NCI-H524 treated with DMSO at 0.1 percent for 48 hours (cell line): ENCODE measurements at places on chromosomes 5 and 9.
A peak's percentile ranks its signal among the peaks of the same experiment; 100 is the strongest.

GRCh38 chr5:98204798-98205197, 568.7 kb upstream of the RGMB start:
- DNase-seq: no peak

GRCh38 chr5:139636975-139637408, 11.2 kb upstream of the CXXC5 start:
- no peak for DNase-seq

DNA sequence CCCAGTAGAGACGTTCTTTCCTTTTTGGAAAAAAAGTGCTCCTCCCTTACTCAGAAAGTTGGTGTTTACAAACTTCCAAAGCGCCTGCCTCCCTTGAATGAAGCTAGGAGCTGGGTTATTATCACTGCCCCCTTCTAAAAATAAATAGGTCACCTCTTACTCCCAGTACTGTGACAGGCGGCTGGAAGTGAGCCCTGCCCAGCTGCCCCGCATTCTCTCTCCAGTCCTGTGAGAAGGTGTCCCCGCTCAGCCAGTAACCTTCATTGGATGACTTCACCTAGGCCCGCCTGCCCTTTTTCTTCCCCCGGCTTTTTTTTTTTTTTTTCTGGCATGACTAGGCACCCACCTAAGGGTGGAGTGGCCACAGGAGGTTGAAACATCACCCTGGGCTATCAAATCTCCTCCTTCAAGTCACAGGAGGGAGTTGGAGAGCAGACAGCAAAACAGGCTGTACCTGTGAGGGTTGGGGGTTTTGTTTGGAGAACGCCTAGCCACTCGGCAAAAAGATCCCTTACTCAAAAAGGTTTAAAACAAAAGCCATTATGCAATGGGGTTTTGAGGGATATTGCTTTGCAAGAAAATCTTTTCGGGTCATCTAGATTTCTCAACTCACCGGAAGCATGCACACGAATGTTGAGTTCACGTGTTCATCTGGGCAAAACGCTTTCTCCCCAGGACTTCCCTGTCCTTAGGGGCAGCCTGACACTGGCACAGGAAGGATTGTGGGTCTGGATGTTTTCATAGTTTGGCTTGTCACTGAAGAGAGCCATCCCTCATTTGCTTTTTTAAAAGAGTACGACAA, 43.3 kb upstream of the ZNF622 start:
- no peak for DNase-seq

DNA sequence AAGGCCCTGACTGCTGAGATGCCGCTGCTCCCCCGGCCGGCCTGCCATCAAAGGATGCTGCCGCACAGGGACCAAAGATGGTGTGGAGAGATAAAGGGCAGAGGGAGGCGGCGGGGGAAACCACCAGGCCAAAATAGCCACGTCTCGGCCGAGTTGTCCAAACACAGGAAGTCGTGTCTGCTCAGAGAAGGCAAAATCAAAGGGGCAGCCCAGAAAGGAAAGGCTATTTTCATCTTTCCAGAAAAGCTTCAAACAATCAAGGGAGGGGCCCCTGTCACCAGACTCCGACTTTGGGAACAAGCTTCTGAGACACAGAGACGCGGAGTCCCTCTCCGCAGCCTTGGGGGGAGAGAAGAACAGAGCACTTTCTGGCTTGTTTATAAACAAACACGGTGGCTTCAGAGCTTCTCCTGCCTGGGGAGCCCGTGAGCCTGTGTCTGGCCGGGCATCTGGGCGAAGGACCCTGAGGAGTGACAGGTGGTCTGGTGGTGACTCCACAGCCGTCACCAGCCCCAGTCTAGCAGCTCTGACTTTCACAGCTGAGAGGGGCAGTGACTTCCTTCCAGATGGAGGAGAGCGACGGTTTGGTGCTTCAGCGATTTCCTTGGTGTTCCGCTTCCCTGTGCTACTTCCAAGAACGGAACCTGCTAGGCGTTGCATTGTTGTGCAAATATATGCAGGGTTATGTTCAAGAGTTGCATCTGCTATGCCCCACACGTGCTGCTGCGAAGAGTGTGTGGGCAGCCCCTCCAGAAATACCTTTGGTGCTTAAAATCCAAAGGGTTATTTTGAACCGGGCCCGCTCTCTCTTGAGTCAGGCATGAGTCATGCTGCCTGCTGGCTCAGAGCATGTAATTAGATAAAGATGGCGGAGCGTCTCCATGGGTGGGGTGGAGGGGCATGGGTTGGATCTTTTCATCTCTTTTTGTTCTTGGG, 24.0 kb downstream of the ADAMTSL2 start:
- peak; percentile 78 for DNase-seq

- DNase-seq: no peak
Measured at GRCh38 chr5:36078430-36078829, 11.7 kb upstream of the UGT3A2 start.
